ENCODE measurements at places on chromosomes 12 and 14.

- no peak for DNase-seq
Measured at GRCh38 chr12:112496496-112496895, 77.7 kb downstream of the PTPN11 start.

DNA sequence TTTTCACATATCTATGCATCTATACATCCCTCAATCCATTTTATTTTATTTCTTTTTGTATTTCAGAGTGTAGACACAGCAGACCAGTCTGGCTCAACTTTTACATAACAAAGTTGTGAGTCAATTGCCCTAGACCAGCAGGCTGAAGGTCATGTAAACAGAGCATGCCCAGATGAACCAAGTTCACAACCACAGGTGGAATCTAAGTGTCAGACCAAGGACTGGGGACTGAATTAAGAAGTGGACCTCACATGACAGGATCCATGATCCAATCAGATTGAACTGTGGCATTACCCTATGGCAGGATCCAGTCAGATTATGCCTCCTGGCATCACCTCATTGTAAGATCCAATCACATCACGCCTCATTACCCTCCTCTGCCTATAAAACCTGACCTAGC, 455.8 kb downstream of the SOX5 start:
- DNase-seq = no peak

GRCh38 chr14:51500776-51501175, 150.9 kb upstream of the FRMD6 start:
- DNase-seq = no peak

DNA sequence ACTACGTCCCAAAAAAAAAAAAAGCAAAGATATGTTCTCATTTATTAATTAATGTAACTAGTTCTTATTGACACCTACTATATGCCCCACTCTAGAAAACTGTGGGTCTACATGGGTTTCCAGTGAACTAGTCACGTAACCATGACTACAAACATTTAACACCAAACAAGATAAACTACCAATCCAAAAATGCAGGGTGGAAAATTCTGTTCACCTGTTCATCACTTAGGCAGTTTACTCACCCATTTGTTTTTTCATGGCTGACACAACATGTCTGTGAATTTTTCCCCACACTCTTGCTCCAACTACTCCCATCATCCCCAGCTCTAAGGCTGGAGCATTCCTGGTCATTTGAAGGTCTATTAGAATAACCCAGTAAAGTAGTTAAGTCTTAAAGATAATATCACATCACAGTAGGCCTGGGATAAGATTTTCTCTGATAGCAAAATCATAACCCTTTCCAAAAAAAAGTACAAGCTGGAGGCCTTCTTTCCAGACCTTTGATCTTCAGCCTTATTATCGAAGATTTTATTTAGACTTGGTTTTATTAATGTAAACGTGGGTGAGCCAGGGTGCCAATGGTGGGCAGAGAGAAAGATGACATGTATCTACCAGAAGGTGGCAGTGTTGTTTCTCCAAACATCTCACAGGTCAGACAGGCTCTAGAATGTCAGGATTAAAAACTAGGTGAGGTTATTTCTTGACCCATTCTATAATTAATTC, 61.6 kb upstream of the DAAM1 start:
- DNase-seq = no peak

- no peak for DNase-seq
Measured at GRCh38 chr12:13740149-13740545, 241.3 kb downstream of the GRIN2B start.

- DNase-seq = no peak
Measured at GRCh38 chr12:67534681-67535080, 113.9 kb upstream of the DYRK2 start.

GRCh38 chr14:61759878-61760277, 2.3 kb upstream of the SNAPC1 start:
- no peak for DNase-seq

- no peak for DNase-seq
Measured at GRCh38 chr12:93638954-93639353, 38.2 kb upstream of the CRADD start.

DNA sequence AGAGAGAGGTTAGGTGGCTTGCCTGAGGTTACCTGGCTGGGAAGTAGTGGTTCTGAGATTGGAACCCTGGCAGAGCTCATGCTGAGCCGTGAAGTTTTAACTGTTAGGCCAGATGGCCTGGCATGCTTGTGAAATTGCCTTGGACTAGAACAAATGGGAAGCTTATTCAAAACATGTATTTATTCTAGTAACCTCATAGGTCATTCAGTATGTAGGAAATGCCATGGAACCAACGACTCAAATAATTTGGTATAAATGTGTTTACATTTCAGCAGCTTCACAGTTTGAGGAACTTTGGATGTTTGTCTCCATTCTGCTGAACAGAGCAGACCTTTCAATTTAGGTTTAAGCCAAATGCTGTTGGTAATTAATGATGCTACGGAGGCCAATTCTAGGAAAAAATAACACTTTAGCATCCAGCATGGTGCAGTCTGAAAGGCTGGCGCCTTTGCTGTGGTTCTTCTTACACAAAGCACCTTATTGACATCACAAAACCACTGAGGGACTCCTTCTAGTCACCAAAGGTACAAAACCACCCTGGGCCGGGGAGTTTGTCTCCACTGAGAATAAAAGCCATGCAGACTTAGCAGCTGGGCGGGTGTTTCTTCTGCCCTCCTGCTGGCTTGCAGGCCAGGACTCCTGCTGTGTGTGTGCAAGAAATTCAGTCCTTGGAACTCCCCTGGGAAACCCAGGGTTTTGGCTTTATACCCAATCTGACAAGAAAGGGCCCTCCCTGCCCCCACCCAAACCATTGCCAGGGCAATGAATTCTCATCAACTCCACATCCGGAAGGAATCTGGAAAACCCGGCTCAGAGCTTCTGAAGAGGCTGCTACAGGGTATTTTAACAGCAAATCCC, 64.2 kb downstream of the ELK3 start:
- no peak for DNase-seq

GRCh38 chr12:30088259-30088995, 304.7 kb upstream of the TMTC1 start:
- no peak for DNase-seq

DNA sequence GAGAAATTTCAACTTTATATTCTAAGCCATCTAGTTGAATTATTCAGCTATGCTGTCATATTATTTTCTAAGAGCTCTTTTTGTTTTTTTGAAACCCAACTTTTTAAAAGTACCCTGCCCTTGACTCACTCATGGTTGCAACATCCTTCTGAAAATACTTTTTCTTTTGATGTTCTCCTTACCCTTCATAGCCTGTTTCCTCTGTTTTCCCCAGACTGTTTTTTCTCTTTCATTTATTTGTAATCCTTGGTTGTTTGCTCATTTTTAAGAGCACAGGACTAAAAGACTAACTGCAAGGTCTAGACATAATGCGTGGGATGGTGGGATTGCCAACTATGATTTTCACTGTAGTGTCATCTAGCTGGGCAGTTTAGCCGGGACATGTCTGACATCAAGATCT, 21.2 kb upstream of the CDKL1 start:
- DNase-seq = no peak

DNA sequence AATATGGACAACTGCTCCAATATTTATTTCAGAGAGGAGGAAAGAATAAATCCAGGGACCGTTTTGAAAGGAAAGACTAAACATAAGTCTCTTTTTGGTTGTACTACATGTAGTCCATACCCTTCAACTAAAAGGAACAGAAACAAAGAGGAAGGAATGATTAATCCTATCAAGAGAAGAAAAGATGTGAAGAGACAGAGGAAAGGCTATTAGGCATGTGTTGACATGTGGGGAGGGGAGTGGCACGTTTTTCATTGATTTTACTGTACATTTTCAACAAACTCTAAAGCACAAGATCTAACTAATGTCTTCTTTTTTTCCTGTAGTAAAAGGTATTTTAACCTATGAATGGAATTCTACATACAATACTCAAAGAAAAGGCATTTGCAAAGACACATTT, 85.6 kb downstream of the NAV3 start:
- no peak for DNase-seq

- no peak for DNase-seq
Measured at GRCh38 chr12:11761869-11762567, 112.5 kb downstream of the ETV6 start.

- no peak for DNase-seq
Measured at GRCh38 chr14:89348722-89349121, 68.3 kb downstream of the FOXN3 start.

DNA sequence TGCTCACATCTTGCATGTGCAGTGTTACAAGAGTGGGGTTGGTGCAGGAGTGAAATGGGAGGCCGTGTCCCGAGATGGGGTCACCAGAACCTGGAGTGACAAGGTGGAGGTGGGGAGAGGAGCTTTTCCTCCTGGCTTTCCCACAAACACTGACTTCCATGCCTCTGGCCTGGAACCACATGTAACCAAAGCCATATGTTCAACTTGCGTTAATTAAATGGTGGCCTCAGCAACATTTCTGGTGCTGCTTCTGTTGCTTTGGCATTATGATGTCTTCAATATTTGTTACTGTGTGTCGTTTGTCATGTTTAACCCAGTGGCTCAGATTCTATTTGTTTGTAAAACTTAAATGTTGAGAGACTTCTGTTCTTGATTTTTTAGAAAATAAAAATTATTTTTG, 110.2 kb downstream of the VCPKMT start:
- no peak for DNase-seq
